ENCODE measurements at places on chromosomes 11 and 22. TPM values are rescaled to one million over a fixed set of nuclear protein-coding genes. Genes with fewer than 3 reads are reported as not detected.
A peak's percentile ranks its signal among the peaks of the same experiment; 100 is the strongest.

Gene SLC22A8
- total RNA-seq = not detected

DNA sequence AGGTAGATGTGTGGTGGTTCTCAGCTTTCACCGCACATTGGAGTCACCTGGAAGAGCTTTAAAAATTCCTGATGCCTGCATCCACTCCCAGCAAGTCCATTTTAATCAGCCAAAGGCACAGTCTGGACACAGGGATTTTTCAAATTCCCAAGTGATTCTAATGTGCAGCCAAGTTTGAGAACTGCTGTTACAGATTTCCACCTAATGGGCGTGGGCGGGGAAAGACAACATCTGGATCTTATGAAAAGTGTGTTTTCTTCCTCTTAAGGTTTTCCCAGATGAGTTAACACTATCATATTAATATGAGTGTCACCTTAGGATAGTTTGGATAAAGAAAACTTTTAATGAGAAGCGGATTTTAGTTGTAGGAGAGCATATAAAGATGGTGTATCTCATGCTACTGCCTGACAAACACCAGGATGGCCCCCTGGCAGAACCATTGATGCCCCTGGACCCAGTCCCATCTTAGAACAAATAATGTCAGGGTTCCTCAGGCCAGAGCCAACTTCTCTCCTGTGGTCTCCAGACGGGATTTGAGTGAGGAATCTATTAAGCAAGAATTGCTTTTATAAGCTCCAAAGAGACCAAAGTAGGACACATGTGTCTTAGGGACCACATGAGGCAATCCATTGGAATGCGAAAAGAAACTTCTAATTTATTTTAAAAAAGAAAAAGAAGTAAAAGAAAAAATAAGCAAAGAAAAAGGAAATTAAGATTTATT is 31.9 kb downstream of the POU2AF1 start:
- DNase-seq = no peak

Gene ELMOD1
- 0.03 TPM for total RNA-seq

DNA sequence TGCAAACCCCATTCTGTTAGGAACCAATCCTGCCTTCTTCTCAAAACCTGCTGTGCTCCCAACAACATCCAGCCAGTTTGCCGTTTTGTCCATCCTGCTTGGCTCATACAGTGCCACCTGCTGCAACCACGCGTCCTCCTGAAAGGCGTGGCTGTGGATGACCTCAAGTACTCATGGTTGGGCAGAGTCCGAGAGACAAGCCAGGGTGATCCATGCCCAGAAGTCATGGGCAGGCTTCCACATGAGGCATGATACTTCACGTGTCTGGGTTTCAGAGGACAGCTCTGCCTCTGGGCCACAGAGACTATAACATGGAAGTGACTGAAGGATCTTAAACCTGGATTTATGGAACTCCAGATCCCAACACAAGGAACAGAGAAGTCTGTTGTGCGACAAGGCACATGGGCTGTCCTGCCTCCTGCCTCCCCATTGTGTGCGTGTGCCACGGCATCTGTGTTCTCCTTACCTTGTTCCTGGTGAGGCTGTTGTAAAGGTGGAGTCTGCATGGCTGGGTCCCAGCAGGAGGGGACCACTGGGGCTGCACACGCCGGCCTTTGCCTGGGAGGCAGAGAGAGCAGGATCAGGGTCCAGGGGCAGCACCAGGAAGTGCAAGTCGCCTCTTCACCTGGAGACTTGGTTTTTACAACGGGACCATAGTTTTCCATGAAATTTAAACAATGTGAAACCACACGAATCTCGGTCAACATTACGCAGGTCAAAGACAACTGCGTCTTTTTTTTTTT is 15.4 kb downstream of the CARS1 start:
- DNase-seq = no peak

DNA sequence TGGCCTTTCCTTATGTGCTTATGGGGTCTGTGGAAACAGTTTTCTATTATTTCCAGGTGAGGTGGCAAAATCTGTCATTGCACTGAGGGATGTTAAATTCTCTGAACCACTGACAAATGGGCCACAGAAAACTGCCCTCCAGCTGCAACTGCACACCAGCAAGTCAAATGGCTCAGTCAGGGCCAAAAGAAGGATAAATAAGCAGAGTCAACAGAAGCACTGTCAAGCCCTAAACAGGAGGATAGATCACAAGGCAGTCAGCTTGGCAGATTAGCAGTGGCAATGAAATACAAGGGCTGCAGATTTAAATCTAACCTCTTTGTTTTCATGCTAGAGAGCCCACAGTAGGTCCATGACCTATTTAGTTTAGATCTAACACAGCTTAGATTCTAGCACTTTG is 435.6 kb downstream of the ETS1 start:
- no peak for DNase-seq

DNA sequence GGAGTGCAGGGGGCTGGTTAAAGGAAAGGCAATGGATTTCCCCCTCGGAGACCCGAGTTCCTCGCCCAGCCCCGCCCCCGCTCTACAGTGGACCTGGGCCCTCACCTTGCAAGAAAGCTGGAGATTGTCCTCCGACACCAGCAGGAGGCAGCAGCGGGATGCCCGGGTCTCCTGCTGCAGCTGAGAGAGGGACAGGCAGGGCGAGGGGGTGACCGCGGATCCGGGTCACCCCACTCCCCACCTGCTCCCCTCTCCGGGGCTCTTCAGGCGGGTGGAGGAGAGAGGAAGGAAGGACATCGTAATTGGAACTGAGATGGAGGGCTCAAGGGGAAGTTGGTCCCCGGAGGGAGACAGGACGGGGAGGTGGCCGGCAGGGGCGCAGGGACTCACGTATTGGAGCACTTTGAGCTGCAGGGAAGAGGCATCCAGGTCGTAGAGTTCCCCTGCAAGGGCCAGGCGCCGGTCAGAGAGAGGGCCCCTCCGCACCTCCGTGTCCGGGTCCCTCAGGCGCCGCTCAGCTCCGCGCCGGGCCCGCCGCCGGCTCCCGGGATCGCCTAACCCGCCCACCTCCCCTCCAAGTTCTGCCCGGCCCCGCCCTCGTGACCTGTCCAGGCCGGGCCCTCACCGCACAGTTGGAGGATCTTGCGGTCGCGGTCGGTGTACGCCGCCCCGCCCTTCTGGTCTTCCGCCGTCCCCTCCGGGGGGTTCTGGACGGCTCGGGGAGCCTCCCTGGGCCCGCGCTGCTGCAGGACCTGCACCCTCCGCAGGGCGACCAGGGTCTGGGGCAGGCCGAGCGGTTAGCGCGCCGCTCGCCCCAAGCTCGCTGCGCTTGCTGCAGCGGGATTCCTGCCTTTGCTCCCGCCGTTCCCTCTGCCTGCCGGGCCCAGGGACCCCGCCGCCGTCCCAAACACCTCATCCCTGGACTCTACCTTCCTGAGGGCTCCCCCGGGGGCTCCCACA is 84.1 kb downstream of the PDE2A start:
- DNase-seq = no peak

Gene CBLIF
- not detected for total RNA-seq

Gene CASP12
- not detected for total RNA-seq

Gene SPTY2D1
- 22.1 TPM for total RNA-seq

GRCh38 chr11:27421819-27422494 is 50.6 kb downstream of the LGR4 start:
- no peak for DNase-seq

DNA sequence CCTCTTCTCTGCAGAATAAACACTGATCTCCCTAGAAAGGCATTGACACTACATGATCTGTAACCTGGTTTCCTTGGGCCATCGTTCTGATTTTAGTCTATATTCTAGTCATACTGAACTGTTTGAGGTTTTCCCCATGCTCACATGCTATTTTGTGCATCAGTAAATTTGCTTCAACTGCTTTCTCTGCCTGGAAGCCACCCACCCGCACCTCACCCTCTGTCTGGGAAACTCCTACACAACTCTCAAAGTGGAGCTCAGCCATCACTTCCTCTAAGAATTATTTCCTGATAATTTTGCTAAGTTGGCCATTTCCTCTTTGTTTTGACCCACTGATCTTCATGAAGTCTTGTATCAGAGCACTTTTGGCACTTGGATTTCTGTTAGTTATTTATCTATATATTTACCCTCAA is 36.1 kb downstream of the MMP20 start:
- DNase-seq = no peak

DNA sequence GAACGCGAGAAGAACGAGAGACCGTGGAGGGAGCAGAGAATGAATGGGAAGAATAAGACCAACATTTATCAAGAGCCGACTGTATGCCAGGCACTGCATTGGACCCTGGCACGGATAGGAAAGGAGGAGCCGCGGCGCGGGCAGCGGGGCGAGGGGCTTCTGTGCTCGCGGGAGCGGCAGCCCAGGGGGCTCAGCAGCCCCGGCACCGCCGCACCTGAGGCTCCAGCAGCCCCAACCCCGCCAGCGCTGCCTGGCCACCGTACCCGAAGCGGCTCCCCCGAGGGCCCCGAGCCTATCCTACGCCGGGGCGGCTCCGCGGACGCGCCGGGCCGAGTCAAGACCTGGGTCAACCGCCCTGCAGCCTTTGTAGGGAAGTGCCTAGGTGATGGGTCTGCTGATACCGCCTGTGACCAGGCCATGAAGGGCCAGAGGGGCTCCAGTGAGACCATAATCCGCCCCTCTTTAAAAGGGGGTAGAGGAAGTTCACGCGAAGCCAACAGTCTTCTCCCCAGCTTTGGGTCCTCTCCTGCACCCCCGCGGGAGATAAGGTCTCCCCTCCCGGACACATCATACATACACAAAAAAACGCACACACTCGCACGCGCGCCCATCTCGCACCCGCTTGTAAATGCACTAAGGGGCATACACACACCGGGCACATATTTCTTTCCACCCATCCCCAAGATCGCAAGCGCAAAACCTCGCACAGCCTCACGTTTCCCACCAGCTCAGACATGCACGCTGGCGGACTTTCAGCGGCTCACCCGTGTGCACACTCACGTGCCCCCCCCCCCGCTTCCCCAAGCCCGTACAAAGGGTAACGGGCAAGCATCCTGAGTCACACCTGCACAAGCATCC is 935 bp upstream of the RTN4RL2 start:
- DNase-seq = no peak

GRCh38 chr11:72141066-72141465 is 5.5 kb downstream of the FOLR3 start:
- peak; percentile 58 for DNase-seq

Gene SEPTIN3
- total RNA-seq = not detected

Gene TUBA8
- 0.91 TPM for total RNA-seq

GRCh38 chr11:125626288-125626950 is 1.5 kb downstream of the CHEK1 start:
- no peak for DNase-seq

- no peak for DNase-seq
These were observed 35.3 kb downstream of the NEU3 start for GRCh38 chr11:75024068-75024449.

Gene CCDC89
- 0.26 TPM for total RNA-seq

DNA sequence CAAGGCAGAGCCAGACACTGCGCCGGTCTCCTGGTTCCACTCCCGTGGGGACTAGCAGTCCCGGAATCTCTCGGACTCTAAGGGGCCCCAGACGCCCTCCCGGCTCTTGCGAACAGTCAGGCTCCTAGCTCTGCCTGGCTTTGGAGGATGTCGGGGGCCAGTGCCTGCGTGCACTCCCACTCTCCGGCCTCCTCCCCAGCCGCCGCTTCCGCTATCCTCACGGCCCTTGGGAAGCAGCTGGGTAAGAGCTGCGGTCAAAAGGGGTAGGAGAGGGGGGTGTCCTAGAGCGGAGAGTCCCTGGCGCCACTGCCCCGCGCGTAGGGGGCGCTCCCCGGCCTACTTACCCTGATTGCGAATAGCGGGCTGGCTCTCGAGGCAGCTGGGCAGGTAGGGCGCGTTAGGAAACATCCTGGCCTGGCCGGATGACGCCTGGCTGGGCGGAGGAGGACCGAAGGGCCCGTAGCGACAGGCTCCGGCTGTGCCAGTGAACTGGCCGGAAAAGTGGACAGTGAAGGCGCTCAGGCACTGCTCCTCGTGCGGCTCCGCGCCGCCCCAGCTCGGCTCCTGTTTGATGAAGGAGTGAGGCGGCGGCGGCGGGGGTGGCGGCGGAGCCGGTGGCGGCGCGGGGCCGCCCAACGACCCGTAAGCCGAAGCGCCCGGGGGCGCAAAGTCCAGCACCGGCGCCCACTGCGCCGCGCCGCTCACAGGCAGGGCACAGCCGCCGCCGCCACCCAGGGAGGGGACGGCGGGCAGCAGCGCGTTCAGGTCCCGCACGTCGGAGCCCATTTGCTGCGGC is 785 bp downstream of the WT1 start:
- no peak for DNase-seq
